Naive thymus-derived CD4-positive, alpha-beta T cell (primary cell): ENCODE measurements at places on chromosomes 7 and 10. TPM values are rescaled to one million over a fixed set of nuclear protein-coding genes. Genes with fewer than 3 reads are reported as not detected.

The ZCWPW1 gene
- polyA plus RNA-seq, result 5.6 TPM

The SFTPA1 gene
- polyA plus RNA-seq, result not detected

The ADCYAP1R1 gene
- polyA plus RNA-seq, result not detected

The CYP2C8 gene
- not detected for polyA plus RNA-seq

The LRRC17 gene
- polyA plus RNA-seq, result 0.39 TPM

The MLXIPL gene
- polyA plus RNA-seq, result not detected

The FAM180A gene
- not detected for polyA plus RNA-seq

The FAM3C gene
- 10.3 TPM for polyA plus RNA-seq

The UFSP1 gene
- 1.9 TPM for polyA plus RNA-seq

The MBL2 gene
- not detected for polyA plus RNA-seq

The PMPCB gene
- 95.7 TPM for polyA plus RNA-seq

The MNX1 gene
- polyA plus RNA-seq, result not detected

The MEIG1 gene
- polyA plus RNA-seq, result not detected

The CREB3L2 gene
- 5.3 TPM for polyA plus RNA-seq

The ACTL6B gene
- not detected for polyA plus RNA-seq

The ANKRD2 gene
- not detected for polyA plus RNA-seq

The EPHA1 gene
- 41.4 TPM for polyA plus RNA-seq

The SMKR1 gene
- polyA plus RNA-seq, result 6.3 TPM

The IQUB gene
- polyA plus RNA-seq, result 0.09 TPM

The IFIT2 gene
- 4.4 TPM for polyA plus RNA-seq

The CALML3 gene
- not detected for polyA plus RNA-seq

The CNTNAP2 gene
- 0.02 TPM for polyA plus RNA-seq

The SCD gene
- 2.7 TPM for polyA plus RNA-seq

The MLLT10 gene
- polyA plus RNA-seq, result 8.8 TPM

The PAX4 gene
- polyA plus RNA-seq, result not detected

The LRRD1 gene
- not detected for polyA plus RNA-seq

The SPDYE2 gene
- 0.35 TPM for polyA plus RNA-seq

The COL1A2 gene
- not detected for polyA plus RNA-seq

The GJD4 gene
- not detected for polyA plus RNA-seq

The GPR37 gene
- not detected for polyA plus RNA-seq

The MBLAC1 gene
- 1.5 TPM for polyA plus RNA-seq

The PNLIPRP2 gene
- not detected for polyA plus RNA-seq

The LIPF gene
- not detected for polyA plus RNA-seq

The SLC26A5 gene
- not detected for polyA plus RNA-seq

The METTL27 gene
- polyA plus RNA-seq, result 2.0 TPM

The HMX2 gene
- 0.24 TPM for polyA plus RNA-seq

The CUEDC2 gene
- 60.1 TPM for polyA plus RNA-seq

The ERCC6 gene
- 11.0 TPM for polyA plus RNA-seq

The FZD1 gene
- polyA plus RNA-seq, result 1.3 TPM

The MEOX2 gene
- not detected for polyA plus RNA-seq

The VPS37D gene
- not detected for polyA plus RNA-seq

The INMT gene
- polyA plus RNA-seq, result not detected

The KLLN gene
- 0.25 TPM for polyA plus RNA-seq

The XRCC2 gene
- 0.41 TPM for polyA plus RNA-seq

The EVX1 gene
- polyA plus RNA-seq, result not detected

The CRPPA gene
- 0.21 TPM for polyA plus RNA-seq

The HACD1 gene
- polyA plus RNA-seq, result not detected
